ENCODE measurements at places on chromosomes 11 and 22.

GRCh38 chr11:70247710-70248072 lies 22.8 kb upstream of the PPFIA1 start:
- H3K4me1 ChIP-seq = peaks cover 23% of the 10 kb centered on the region
- no peaks in the 10 kb centered on the region for H3K27me3 ChIP-seq
- no peak overlapping the region for H3K4me3 ChIP-seq
- H3K27ac ChIP-seq = no peak overlapping the region

- H3K27ac ChIP-seq = no peak overlapping the region
- DNase-seq = peak; percentile 86
- peaks cover 26% of the 10 kb centered on the region for H3K4me1 ChIP-seq
- no peaks in the 10 kb centered on the region for H3K36me3 ChIP-seq
- no peaks in the 10 kb centered on the region for H3K27me3 ChIP-seq
These were observed 11.7 kb downstream of the FJX1 start for GRCh38 chr11:35629914-35630313.

DNA sequence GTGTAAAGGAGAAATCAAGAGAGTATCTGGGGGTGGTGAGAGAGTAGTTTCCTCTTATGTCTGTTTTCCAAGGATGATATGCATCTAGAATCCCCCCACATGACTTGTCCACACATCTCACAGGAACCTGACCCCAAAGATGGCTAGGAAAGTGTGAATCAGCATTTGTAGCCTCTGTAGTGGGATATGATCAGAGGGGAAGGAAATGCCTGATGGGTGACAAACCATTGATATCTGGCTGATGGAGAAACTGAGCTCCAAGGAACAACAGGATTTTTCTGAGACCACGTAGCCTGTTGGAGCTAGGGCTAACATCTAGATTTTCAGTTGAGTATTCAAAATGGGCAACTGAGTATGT lies 369.4 kb downstream of the DDX10 start:
- H3K27me3 ChIP-seq = no peaks in the 10 kb centered on the region
- no peaks in the 10 kb centered on the region for H3K36me3 ChIP-seq
- no peak overlapping the region for H3K27ac ChIP-seq
- H3K4me1 ChIP-seq = no peaks in the 10 kb centered on the region
- H3K4me3 ChIP-seq = no peak overlapping the region
- DNase-seq = no peak

- H3K27ac ChIP-seq = no peak overlapping the region
- H3K4me1 ChIP-seq = peaks cover 2% of the 10 kb centered on the region
- H3K4me3 ChIP-seq = no peak overlapping the region
- H3K27me3 ChIP-seq = no peaks in the 10 kb centered on the region
These were observed 38.2 kb downstream of the RNF141 start for GRCh38 chr11:10502770-10503169.

GRCh38 chr11:34860034-34860433 lies 56.1 kb downstream of the APIP start:
- H3K4me3 ChIP-seq = no peak overlapping the region
- no peak overlapping the region for H3K27ac ChIP-seq
- no peaks in the 10 kb centered on the region for H3K27me3 ChIP-seq
- H3K4me1 ChIP-seq = no peaks in the 10 kb centered on the region
- no peak for DNase-seq

DNA sequence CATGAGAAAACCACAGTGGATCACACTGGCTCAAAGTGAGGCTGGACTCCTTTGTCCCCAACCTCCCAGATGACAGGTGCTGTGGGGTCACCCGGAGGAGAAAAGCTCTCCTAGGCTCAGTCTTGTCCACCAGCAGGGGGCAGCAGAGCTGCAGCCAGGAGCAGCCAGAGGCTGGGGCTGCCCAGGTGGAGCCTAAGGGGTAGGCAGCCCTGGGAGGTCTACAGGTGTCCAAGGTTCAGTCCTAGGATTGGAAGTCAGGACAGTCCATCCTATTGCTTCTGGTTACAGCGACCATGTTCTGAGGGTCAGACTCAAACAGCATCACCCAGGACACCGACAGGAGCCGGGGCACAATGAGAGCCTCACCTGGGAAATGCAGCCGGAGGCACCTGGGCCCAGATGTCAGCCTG lies 77.6 kb upstream of the IGLL5 start:
- no peak overlapping the region for H3K4me3 ChIP-seq

- H3K27me3 ChIP-seq = no peaks in the 10 kb centered on the region
- no peak overlapping the region for H3K4me3 ChIP-seq
- H3K27ac ChIP-seq = no peak overlapping the region
These were observed 24.1 kb upstream of the CDC42EP2 start for GRCh38 chr11:65290448-65291165.

GRCh38 chr11:88104408-88104807 lies 70.8 kb downstream of the RAB38 start:
- no peaks in the 10 kb centered on the region for H3K27me3 ChIP-seq
- no peaks in the 10 kb centered on the region for H3K4me1 ChIP-seq
- no peak for DNase-seq
- no peak overlapping the region for H3K27ac ChIP-seq
- H3K36me3 ChIP-seq = no peaks in the 10 kb centered on the region

DNA sequence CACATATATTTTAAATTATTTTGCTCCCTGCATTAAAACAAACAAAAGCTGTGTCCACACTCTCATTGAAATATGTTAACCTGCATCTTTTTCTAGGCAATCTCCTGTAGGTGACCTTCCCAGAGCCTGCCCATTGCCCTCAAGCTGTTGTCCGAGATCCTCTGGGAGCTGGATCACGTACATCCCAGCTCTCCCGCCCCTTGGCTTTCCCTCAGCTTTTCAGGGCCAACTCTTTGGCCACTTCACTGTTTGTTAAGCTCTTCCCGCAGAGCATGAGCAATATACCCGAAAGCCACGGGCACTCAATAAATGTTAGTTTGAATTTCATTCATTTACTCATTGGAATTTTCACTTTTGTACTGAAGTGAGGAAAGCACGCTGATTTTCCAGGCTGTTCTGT lies 32.2 kb downstream of the ELMOD1 start:
- H3K4me1 ChIP-seq = no peaks in the 10 kb centered on the region
- no peak overlapping the region for H3K4me3 ChIP-seq
- no peaks in the 10 kb centered on the region for H3K36me3 ChIP-seq
- H3K27ac ChIP-seq = no peak overlapping the region
- no peak for DNase-seq
- no peaks in the 10 kb centered on the region for H3K27me3 ChIP-seq

DNA sequence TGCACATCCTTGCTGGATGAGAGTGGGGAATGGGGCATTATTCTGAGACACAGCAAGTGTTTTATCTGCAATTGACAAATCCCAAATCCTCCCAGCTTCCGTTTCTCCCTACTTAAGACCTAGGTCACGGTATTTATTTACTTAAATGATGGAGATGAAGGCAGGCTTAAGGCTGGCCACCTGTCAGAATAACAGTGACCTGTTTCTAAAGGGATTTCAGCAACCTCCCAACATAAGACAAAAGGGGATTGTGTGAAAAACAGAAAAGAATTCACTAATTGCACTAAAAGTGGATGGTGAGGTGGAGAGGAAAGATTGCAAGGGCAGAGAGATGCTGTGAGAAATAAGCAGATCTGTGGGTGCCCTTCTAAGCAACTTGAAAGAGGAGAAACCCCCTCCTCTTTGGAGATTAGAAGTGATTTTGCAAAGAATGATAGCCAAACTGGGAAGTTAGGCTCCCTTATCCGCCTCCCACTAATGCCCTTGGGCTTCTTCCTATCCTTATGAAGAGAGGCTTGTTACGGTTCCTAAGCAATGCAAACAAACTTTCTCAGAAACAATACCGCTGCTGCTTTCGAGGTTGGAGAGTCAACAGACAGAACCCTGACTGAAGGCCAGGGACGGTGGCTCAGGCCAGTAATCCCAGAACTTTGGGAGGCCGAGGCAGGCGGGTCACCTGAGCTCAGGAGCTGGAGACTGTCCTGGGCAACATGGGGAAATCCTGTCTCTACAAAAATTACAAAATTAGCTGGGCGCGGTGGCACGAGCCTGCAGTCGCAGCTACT lies 84.3 kb downstream of the ARL14EP start:
- peaks cover 55% of the 10 kb centered on the region for H3K27me3 ChIP-seq
- H3K4me1 ChIP-seq = no peaks in the 10 kb centered on the region

GRCh38 chr11:16605389-16605893 lies 133.0 kb upstream of the C11orf58 start:
- peaks cover 25% of the 10 kb centered on the region for H3K4me1 ChIP-seq
- H3K36me3 ChIP-seq = no peaks in the 10 kb centered on the region
- no peak overlapping the region for H3K27ac ChIP-seq
- H3K4me3 ChIP-seq = peak overlapping the region; percentile 57
- H3K27me3 ChIP-seq = peaks cover 56% of the 10 kb centered on the region

GRCh38 chr11:115469361-115469760 lies 34.9 kb downstream of the CADM1 start:
- no peak overlapping the region for H3K4me3 ChIP-seq
- H3K27ac ChIP-seq = no peak overlapping the region
- H3K36me3 ChIP-seq = no peaks in the 10 kb centered on the region
- no peaks in the 10 kb centered on the region for H3K27me3 ChIP-seq

- no peak overlapping the region for H3K27ac ChIP-seq
- peak; percentile 63 for DNase-seq
- H3K4me3 ChIP-seq = peak overlapping the region; percentile 11
- peaks cover 6% of the 10 kb centered on the region for H3K4me1 ChIP-seq
- no peaks in the 10 kb centered on the region for H3K36me3 ChIP-seq
These were observed 122.4 kb downstream of the WT1 start for GRCh38 chr11:32312865-32313403.

- H3K27me3 ChIP-seq = peaks cover 42% of the 10 kb centered on the region
- H3K4me3 ChIP-seq = no peak overlapping the region
- no peak for DNase-seq
- H3K4me1 ChIP-seq = no peaks in the 10 kb centered on the region
- no peak overlapping the region for H3K27ac ChIP-seq
These were observed 31.8 kb downstream of the MRGPRX1 start for GRCh38 chr11:18907391-18907790.

GRCh38 chr11:35675901-35676610 lies 13.5 kb downstream of the TRIM44 start:
- no peaks in the 10 kb centered on the region for H3K27me3 ChIP-seq
- DNase-seq = no peak
- no peaks in the 10 kb centered on the region for H3K4me1 ChIP-seq
- H3K36me3 ChIP-seq = no peaks in the 10 kb centered on the region
